ENCODE measurements at places on chromosomes 7 and 10. TPM values are rescaled to one million over a fixed set of nuclear protein-coding genes. Genes with fewer than 3 reads are reported as not detected.

- no peak for DNase-seq
These were observed 3.6 kb downstream of the GDI2 start for GRCh38 chr10:5809527-5810154.

DNA sequence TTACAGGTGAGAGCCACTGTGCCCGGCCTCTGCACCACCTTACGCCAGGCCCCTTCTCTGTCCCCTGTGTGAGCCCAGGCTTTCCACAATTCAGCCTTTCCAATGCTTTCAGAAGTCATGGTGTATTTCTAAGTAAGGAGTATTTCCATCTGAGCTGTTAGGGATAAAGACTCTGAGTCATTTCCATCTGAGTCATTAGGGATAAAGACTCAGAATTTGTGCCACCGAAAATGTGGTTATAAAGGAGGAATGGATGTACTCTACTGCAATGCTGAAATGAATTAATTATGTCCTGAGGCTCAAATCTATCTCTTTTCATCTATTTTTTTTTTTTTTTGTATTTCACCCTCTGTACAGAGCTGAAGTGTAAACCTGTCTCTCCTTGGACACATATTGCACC lies 84.0 kb downstream of the GATA3 start:
- no peak for DNase-seq

INMT gene
- total RNA-seq, result 0.05 TPM

IGFBP1 gene
- not detected for total RNA-seq
